ENCODE measurements at places on chromosomes 11 and 22.

DNA sequence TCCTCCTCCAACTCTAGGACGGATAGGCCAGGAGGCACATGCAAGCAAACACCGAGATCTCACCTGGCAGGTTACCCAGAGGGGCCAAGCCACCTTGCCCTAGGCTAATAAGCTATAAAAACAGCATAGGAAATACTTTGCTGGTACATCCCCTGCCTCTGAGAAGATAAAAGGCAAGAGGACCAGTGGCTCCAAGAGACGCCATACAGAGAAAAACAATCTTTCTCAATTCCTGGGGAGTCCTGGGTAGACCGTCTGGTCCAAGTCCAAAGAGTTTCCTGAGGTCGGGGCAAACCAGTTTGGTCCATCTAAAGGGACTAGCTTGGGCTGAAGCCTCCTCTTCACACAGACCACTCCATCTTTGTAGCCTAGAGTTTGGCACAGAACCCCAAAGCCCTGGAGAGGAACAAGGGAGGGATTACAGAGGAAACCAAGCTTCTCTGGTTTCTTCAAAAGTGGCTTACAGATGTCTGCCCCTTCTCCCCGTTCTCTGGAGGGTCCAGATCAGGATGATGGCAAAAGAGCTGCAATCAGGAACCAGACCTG is 40.4 kb downstream of the NUMA1 start:
- DNase-seq = peak; percentile 44

GRCh38 chr11:538431-539051 is 1.2 kb downstream of the LRRC56 start:
- no peak for DNase-seq

DNA sequence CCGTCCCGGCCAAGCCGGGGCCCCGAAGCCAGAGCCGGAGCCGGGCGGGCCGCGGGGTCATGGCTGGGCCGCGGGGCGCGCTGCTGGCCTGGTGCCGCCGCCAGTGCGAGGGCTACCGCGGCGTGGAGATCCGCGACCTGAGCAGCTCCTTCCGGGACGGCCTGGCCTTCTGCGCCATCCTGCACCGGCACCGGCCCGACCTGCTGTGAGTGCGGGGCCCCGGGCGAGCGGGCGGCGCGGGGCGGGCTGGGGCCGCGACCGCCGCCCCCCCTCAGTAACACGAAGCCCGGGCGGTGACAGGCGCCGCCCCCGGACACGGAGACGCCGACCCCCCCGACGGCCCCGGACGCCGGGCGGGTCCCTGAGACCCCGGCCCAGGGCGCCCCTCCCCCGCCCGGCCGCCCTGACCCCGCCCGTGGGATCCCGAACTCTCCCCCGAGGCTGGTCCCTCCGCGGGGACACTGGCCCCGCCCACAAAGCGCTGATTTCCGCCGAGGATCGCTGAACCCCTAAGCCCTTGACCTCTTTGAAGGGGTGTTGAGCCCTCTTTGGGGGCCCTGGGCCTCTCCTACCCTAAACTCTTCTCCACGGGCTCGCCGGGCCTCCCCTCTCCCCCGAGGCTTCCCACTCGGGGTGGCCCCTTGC is 389 bp downstream of the MICALL1 start:
- no peak for DNase-seq

GRCh38 chr11:128924510-128925249 is 18.0 kb downstream of the TP53AIP1 start:
- DNase-seq = no peak

DNA sequence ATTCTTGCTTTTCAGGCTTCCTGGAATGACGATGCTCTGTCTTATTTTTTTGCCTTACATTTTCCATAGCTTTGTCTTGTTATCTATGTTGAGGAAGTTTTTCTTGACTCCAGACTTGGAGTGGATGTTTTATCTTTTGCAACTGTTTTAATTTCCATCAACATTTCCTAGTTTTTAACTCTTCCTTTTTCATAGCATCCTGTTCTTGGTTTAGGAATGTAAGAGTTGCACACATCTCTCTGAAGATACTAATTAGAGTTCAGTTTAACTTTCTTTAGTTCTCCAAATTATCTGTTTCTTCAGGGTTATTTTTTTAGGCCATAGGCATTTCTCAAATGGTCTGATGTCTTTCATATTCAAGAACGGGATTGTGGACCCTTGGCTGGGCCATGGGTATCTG is 10.4 kb downstream of the CLDN5 start:
- DNase-seq = no peak

- no peak for DNase-seq
Observed at GRCh38 chr22:27540656-27541396, 260.7 kb downstream of the MN1 start.

- DNase-seq = peak; percentile 52
Observed at GRCh38 chr11:43567396-43567975, 113.1 kb upstream of the HSD17B12 start.

- DNase-seq = no peak
Observed at GRCh38 chr11:95563173-95563572, 226.4 kb downstream of the FAM76B start.

DNA sequence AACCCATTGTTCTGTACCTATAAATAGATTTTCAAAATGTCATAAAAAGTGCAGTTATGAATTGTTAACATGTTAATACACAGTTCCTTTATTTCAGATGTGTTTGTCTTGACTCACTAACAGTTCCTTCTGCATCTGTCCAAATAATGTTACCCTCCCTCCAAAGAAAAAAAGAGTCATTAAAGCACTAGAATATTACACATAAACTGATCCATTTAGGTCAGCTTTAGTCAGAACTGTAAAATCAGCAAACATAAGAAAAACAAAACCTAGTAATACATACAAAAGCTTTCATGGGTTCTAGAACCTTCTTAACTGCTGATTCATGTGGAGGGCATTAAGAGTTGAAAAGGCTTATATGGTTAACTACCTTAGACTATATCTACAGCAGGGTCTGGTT is 65.4 kb downstream of the SESN3 start:
- no peak for DNase-seq

- no peak for DNase-seq
Observed at GRCh38 chr11:65499713-65500386, 1.0 kb downstream of the MALAT1 start.

DNA sequence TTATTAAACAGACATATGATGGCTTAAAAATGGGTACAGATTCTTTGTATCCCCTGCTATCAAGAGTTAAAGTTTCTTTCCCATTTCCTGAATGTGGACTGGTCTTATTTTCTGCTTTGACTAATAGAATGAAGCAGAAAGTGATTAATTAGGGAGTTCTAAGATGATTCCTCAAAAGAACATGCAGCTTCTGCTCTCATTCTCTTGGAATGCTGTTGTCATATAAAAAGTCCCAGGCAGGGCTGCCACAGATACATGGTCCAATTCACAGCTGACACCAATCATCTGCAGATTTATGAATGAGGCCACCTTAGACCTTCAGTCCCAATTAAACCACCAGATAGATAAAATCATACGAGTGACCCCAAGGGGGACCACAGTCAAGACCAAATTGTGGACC is 844.5 kb upstream of the RAG2 start:
- DNase-seq = no peak

DNA sequence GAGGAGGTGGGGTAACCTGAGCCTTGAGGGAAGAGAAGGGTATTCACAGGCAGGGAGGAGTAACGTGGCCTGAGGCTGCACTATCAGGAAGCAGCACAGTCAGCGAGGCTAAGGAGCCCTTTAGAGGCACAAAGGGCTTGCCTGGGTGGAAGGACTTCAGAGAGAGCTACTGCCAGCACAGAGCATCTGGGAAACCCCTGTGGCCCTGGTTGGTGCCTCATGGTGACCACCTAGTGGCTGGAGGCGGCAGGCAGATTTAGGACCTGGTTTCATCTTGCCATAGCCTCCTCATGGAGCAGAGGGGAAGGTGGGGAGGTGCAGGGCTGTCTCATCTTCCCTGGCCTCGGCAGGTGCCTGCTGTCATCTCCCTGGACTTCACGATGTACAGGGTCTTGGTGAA is 64.5 kb downstream of the MPPED1 start:
- no peak for DNase-seq

DNA sequence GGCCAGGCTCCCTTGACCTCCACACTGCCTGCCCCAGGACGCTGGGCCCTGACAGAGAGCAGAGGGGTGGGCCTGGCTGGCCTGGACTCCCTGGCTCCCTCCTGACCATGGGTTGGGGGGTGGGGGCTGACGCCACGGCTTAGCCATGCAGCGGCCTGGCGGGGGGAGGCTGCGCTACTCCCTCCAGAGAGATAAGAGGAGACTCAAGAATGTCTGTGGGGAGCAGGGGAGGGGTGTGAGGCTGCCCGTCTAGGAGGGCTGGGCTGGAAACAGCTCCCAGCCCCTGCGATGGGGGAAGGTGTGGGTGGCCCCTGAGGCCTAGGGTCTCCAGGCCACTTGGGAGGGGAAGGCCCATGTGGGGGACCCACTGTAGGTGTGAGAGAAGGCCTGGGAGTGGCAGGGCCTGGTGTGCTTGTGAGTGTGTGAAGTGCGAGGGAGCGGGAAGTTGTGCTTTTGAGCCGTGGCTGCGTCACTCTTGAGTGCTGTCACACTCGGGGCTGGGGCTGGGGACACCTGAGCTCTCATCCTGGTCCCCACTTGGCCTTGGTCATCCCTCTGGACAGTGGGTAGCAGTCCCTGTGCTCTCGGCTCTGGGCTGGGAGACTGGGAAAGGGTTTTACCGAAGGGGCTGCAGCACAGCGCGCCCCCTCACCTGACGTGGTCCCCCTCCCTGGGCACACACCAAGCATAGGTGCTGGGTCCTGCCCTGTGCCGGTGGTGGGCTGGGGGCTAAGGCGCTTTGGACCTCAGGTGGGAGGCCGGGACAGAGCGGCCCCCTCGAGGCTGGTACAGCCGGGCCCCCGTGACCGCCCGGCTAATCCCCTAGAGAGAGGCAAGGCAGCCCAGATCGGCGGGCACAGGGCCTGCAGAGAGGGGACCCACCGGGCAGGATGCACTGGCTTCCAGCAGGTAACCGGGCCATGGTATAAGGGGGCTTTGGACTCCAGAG is 2.4 kb downstream of the MYRF start:
- no peak for DNase-seq

- no peak for DNase-seq
Observed at GRCh38 chr11:35412285-35412684, 7.1 kb downstream of the SLC1A2 start.

- peak; percentile 53 for DNase-seq
Observed at GRCh38 chr11:1298695-1299492, 10.5 kb downstream of the TOLLIP start.

GRCh38 chr11:73401924-73402833 is 26.0 kb downstream of the RELT start:
- no peak for DNase-seq

- DNase-seq = no peak
Observed at GRCh38 chr11:59574467-59574866, 41.1 kb downstream of the OSBP start.

- no peak for DNase-seq
Observed at GRCh38 chr22:17199003-17199731, 20.1 kb downstream of the ADA2 start.

- peak; percentile 83 for DNase-seq
Observed at GRCh38 chr11:112318184-112318591, 57.5 kb upstream of the PLET1 start.

DNA sequence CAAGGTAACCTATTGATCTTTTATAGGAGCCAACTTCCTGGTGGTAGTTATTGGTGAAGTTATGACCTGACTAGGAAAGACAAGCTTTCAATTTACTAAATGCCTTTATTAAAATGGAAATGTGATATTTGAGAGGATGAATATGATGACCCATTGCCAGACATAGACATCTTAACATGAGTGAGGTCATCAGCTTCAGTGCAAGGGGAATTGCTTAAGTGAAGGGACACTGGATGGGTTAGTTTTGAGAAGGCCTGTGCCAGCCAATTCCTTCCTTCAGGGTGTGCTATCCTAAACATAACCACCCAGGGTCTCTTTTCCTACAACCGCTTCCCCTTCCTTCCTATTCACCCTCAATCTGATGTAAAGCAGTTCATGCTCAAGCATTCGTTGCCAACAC is 21.5 kb downstream of the NAV2 start:
- DNase-seq = no peak

DNA sequence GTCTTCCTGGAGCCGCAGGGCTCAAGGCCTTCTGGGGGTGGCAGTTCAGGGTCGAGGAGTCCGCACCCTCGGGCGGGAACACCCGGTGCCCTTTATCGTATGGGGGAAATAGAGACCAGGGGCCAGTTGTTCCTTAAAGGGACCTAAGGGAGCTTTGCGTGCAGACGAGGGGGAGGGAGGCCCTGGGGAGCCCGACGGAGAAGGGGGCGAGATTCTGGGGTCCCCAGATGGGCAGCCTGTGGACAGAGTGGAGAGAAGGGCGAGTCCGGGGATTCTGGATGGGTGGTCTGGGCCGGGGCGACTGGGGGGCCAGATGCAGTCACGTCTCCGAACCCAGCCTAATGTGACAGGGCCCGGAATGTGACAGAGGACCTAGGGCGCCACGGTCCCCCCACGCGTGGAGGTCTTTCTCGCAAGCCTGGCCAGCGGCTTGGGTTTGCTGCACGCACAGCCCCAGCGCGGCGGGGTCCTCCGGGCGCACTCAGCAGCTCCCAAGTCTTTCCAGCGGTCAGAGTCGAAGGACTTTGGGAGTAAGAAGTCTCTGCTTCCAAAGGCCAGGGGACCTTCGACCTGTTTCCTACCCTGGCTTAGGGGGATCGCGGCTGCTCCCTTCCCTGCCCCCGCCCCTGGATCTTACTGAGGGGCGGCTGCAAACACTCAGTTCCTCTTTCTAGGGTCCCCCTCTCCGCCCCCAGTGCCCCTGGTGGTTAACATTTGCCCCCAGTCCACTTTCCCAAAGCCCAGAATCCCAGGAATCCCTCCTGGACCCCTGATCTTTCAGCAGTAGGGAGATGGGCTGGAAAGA is 547 bp downstream of the TUBA8 start:
- DNase-seq = no peak

DNA sequence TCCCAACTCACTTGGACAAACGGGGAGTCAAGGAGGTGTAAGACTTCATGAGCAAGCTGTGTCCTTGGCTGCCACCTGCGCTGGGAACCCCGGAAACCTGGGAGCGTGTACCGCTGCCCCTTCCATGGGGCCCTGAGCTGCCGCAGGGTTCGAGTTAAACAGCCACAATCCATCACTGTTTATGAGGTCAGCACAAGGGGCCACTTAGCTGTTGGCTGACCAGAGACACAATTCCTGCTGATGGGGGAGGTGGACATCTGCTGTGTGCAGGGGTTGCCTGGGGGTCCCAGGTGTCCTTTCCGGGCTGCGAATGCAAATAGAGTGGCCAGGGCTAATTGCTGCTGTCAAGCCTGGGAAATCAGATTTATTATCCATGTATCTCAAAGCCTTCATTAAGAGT is 549.3 kb downstream of the BRD1 start:
- DNase-seq = no peak

DNA sequence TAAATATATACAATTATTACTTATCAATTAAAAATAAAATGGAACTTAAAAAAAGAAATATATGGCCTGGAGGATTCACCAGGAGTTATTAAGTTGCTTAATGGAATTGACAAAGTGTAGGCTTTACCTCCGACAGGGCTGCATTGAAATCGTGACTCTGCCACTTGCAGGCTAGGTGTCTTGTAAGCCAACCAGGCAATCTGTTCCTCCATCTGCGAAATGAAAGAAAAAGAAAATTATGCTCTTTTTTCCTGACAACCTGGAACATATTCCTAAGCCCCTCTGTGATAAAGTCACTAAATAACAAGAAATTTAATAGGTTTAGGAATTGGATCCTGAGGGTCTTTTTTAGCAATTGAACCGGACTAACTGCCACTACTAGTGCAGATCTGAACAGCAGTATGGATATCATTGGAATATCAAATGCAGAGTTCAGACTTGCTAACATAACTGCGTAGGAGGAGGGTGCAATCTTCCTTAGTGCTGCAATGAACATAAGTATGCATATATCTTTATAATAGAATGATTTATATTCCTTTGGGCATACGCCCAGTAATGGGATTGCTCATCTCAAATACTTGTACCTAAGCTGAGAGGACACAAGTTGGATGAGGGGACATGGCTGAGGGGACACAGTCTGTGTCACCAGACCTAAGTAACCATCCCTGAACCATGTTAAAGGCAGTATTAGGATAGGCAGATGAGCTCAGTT is 42.5 kb upstream of the CEP126 start:
- no peak for DNase-seq
